ENCODE measurements at places on chromosomes 7 and 10.

DNA sequence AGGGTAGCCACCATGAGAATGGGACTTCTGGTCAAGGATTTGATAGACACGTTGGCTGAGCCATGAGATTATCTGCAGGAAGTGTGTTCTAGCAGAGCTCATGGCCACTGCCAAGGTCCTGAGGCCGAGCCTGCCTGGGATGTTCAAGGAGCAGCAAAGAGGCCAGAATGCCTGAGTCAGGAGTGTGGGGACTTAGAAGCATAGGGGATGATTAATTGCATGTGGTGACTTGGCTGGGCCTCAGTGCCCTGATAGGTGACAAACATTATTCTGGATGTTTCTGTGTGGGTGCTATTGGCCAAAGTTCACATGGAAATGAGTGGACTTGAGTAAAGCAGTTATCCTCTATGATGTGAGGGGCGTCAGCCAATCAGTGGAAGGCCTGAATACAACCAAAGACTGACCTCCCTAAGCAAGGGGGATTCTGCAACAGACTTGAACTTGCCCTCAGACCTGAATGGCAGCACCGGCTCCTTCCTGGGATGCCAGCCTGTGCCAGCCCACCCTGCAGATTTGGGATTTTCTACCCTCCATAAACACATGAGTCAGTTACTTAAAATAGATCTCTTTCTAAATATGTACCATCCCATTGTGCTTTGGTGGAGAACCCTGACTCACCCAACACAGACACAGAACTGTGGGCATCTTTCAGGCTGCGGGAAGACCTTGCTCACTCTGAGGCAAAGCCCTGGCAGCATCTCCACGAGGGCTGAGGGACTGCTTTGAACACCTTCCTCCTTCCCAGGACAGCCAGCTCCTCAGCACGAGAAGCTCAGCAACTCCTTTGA, 363.9 kb upstream of the MGMT start:
- no peak overlapping the region for H3K4me3 ChIP-seq
- no peak overlapping the region for H3K27ac ChIP-seq
- H3K27me3 ChIP-seq = no peaks in the 10 kb centered on the region

- H3K27ac ChIP-seq = no peak overlapping the region
- no peak for DNase-seq
- no peaks in the 10 kb centered on the region for H3K27me3 ChIP-seq
- H3K36me3 ChIP-seq = no peaks in the 10 kb centered on the region
These were observed 897.8 kb downstream of the CNTNAP2 start for GRCh38 chr7:147014286-147014955.

DNA sequence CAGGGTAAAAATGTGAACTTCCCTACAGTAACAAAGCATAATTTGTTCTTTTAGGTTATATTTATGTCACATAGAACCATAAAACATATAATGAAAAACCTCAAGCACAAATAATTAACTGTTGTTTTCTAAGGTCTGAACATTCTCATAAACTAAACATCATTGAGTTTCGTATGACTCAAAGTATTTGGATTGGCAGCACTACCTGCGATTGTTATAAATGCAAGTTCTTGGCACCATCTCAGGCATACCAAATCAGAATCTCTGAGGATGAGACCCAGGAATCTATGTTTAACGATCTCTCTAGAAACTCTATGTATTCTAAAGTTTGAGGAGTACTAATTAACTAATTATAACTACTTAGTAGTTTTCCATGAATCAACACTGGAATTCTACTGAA, 22.5 kb downstream of the ORC5 start:
- no peak overlapping the region for H3K27ac ChIP-seq
- no peaks in the 10 kb centered on the region for H3K4me1 ChIP-seq
- H3K4me3 ChIP-seq = no peak overlapping the region

GRCh38 chr10:15504101-15504840, 133.2 kb upstream of the FAM171A1 start:
- no peaks in the 10 kb centered on the region for H3K4me1 ChIP-seq
- DNase-seq = peak; percentile 33
- H3K36me3 ChIP-seq = no peaks in the 10 kb centered on the region
- no peak overlapping the region for H3K27ac ChIP-seq

DNA sequence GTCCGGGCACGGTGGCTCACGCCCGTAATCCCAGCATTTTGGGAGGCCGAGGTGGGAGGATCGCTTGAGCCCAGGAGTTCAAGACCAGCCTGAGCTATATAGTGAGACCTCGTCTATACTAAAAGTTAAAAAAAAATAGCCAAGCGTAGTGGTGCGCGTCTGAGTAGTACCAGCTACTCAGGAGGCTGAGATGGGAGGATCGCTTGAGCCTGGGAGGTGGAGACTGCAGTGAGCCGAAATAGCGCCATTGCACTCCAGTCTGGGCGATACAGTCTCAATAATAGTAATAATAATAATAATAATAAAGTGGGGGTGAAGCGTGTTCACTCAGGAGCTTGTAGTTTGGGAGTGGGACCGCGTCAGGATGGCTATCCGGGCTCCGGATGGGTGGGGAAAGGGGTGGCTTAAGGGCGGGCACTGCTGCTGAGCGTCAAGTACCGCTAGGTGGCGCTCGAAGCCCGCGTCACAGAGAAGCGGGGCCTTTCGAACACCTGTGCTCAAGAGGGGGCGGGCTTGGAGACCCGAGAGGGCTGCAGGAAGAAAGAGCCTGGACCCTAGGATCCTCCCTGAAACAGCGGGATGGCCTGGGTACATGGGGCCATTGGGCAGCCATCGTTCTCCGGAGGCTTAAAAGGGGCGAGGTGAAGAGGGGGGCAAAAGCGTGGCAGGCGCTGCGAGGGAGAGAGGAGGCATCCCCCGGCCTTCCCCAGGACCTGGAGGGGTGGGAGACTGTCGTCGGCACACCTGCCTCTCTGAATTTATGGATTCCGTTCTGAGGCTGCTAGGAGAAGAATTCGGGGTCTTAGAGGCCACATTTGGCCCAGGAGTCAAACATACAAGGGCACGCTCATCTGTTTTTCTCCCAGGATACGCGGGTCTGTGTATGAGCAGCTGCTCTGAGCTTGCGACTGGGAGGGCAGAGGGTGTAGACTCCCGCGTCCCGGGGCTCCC, 14.5 kb downstream of the LBX1 start:
- no peaks in the 10 kb centered on the region for H3K36me3 ChIP-seq
- H3K27me3 ChIP-seq = peaks cover 67% of the 10 kb centered on the region
- peak; percentile 27 for DNase-seq
- no peak overlapping the region for H3K4me3 ChIP-seq
- H3K27ac ChIP-seq = no peak overlapping the region
- no peaks in the 10 kb centered on the region for H3K4me1 ChIP-seq

DNA sequence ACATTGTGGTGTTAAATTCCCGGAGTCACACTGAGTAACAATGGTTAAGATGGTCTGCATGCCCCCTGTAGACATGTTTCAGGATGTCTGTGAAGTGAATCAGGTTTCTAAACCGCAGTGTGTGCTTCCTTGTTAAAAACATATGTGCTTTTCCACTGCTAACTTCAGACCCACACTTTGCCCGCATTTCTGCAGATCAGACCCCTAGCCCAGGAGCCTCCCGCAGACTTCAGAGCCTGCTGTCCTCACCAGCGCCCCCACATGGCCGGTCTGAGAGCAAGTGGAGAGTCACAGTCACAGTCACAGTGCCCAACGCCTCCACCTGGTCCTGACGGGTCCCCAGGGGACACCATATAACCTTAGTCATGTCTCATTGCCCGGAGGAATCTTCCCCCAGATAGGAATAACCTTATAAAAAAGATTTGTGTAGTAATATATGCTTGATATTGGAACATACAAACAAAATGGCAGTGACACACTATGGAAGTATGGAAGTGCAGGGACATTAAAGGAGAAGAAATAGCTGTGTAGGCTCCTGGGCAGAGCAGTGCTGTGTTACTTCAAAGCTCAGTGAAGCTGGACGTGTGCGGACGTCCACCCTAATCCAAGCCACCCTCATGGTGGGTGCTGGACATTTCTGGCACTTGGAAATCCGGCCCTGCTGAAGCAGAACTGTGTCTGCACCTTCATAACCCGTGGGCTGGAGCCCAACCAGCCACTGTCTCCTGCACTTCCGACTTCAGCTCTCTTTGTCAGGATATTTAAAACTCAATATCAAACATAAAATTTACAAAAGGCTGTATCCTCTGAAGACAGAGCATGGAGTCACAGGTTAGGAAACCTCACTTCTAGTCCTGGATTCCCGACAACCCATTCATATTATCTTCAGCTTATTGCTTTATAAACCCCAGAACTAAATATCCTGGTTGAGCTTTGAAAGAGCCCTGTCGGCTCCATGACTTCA, 29.0 kb downstream of the GSTO2 start:
- no peaks in the 10 kb centered on the region for H3K36me3 ChIP-seq
- DNase-seq = peak; percentile 75
- H3K4me1 ChIP-seq = peaks cover 21% of the 10 kb centered on the region
- no peaks in the 10 kb centered on the region for H3K27me3 ChIP-seq
- H3K27ac ChIP-seq = peak overlapping the region; percentile 98

- no peak overlapping the region for H3K4me3 ChIP-seq
- no peaks in the 10 kb centered on the region for H3K4me1 ChIP-seq
- DNase-seq = no peak
These were observed 24.6 kb upstream of the HUS1 start for GRCh38 chr7:48004032-48004431.

DNA sequence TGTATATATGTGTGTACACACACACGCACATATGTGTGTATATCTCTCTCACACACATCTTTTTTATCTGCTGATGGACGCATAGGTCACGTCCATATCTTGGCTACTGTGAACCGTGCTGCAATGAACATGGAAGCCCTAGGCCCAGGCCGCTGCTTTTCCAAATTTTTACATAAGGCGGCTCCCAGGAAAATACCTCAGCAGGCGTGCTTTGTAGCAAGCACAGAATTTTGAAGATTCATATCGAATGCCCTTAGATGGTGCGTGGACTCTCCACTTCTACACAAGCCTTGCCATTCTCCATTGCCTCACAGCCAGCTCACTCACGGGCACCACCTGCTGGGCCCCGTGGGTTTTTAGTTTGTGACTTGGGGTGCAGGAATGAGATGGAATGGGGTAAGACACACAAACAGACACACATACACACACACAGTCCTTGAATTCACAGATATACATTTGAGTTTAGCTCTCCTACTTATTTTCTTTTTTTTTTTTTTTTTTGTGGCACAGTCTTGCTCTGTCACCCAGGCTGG, 57.9 kb upstream of the RNF32 start:
- no peak for DNase-seq
- H3K36me3 ChIP-seq = no peaks in the 10 kb centered on the region
- no peaks in the 10 kb centered on the region for H3K27me3 ChIP-seq
- H3K4me1 ChIP-seq = no peaks in the 10 kb centered on the region
- H3K27ac ChIP-seq = no peak overlapping the region
- no peak overlapping the region for H3K4me3 ChIP-seq

DNA sequence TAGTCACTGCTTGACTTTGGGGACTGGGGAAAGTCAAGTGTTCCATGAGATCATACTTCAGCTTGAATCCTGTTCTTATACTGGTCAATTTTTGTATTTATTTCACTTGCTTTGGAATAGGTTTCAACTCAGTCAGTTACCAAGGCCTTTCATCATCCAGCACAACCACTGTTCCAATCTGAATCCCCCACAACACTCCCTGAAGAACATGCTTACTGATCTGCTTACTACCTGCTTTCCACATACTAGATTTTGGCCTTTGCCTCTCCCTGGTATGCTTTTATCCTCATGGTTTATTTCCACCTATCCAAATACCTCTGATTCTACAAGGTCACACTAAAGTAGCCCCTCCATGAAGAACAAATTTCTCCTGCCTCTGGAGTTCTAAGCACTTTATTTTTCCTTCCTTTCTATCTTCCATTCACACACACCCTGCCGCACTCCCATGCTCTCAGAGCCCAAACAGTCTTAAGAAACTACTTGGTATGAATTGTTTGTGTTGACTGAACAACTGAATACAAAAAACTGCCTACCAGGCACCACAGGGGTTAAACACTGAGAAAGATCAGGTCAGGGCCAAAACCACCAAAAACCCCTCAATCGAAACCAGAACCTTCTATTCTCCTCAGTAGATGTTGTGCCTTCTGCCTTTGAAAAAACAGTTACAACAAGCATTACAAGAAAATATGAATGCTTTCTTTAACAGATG, 178.1 kb downstream of the AVL9 start:
- no peaks in the 10 kb centered on the region for H3K36me3 ChIP-seq
- H3K4me3 ChIP-seq = no peak overlapping the region
- H3K27ac ChIP-seq = no peak overlapping the region
- DNase-seq = no peak

DNA sequence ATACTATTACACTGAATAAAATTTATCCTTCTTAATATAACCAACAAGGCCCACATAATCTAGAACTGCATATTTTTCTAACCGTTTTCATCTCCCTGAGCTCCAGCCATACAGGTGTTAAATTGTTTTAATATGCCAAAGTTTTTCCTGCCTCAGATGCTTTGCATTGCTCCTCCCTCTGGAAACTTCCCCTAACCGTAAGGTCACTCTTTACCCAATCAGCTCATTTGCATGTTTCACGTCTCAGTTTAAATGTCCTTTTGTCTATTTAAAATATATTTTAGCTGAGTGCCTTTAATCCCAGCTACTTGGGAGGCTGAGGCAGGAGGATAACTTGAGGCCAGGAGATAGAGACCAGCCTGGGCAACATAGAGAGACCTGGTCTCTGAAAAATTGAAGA, 228.5 kb downstream of the ADK start:
- no peak overlapping the region for H3K27ac ChIP-seq
- H3K36me3 ChIP-seq = no peaks in the 10 kb centered on the region
- DNase-seq = no peak
